Activated CD8-positive, alpha-beta T cell treated with anti-CD3 and anti-CD28 coated beads for 36 hours (primary cell): ENCODE measurements at places on chromosomes 1 and 21.

- DNase-seq: no peak
These were observed 4.1 kb downstream of the PYCR2 start for GRCh38 chr1:225919906-225920305.

DNA sequence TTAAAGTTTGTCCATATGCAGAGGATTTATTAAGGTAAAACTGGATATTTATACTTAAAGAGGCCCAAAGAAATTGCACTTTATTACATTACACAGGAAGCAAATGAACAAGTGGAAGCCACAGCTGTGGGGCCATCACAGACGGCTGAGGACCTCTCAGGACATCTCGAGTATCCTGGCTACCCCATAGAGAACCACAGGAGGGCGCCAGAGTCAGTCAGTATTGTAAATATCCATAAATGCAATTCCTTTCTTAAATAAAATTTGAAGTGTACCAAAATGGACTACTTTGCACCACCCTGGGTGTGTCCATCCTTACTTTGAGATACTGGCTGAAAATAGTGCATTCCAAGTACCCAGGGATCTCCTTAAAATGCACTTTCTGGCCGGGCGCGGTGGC lies 257.2 kb downstream of the MRPL39 start:
- peak; percentile 77 for DNase-seq

GRCh38 chr21:44414291-44415072 lies 40.8 kb upstream of the LRRC3 start:
- no peak for DNase-seq

DNA sequence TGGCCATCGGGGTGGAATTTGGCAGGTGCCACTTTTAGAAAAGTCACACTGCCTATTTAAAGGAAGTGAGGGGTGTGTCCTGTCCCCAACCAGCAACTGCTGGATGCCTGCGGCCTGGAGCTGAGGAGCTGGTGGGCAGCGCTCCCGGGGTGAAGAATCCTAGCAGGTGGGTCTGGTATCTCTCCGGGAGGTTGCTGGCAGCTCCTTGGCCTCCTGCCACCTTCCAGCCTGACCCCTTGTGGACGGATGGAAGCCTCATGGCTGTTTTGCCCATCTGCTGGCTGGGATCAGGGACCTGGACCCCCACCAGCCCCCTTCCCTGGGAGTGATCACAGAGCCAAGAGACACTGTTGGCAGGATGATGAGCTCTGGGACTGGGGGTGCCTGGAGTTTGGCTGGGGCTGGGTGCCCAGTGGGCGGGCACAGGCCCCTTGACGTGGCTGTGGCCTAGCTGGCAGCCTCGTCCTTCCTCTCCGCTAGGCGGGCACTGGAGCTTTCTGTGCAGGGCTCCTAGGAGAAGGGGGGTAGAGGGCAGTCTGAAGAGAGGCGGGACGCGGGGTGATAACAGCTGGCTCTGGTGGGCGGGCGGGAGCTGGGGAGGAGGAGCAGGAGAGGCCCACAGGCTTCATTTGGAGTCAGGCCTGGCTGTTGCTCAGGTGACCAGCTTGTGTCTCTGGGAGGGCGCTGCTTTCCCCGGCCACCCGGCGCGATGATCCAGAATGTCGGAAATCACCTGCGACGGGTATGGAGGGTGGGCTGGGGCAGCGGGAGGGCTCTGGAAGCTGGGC lies at the start of gene ACOT11:
Gene ACOT11 (plus strand): TSS at position 628 of the 788 bp plus-strand sequence. CDS start 82 bp downstream, at position 710.
- no peak for DNase-seq

DNA sequence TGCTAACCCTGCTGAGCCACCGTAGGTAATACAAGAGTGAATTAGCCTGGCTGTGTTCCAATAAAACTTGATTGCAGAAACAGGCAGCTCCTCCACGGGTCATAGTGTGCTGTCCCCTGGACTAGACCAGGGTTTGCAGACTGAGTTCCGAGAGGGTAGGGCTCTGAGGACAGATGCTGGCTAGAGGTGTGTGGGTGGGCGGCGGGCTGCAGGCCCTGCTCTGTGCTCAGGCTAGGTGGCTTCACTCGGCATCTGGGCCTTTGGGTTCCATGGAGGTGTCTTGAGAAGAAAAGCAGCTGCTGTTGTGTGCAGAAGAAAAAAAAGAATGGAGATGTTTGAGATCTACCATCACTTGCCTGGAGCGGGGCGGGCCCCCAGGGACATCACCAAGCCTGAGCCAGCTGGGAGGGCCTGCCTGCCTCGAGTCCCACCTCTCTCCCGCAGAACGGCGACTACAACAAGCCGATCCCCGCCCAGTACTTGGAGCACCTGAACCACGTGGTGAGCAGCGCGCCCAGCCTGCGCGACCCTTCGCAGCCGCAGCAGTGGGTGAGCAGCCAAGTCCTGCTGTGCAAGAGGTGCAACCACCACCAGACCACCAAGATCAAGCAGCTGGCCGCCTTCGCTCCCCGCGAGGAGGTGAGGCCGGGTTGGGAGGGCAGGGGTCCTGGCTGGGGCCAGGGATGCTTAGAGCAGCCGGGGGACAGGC lies 7.9 kb downstream of the TMEM201 start:
- no peak for DNase-seq

DNA sequence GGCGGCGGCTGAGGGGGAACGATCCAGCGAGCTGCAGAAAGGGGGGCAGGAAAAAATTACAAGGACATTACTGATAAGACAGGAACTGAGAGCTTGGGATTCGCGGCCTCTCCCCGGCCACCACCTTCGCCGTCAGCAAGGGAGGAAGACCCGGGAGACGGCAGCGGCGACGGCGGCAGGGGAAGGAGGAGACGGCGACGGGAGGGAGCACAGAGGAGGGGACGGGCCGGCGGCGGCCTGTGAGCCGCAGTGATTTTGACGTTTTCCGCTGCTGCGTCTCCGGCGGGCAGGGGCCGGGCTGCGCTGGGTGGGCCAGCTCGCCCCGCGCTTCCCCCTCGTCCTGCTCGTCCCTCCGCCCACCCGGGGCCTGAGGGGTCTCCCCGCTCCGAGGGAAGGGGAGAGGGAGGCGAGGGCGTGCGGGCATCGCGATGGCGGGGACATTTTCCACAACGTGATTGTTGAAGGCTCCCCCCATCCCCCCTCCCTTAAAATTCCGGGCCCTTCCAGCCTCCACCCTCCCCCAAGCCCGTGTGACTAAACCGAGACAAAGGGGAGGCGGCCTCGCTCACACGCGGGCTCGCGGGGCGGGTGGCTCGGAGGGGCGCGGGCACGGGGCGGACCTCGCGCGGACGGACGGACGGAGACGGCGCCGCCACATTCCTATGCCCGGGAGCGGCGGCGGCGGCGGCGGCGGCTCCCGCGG lies 407 bp downstream of the CAMSAP2 start:
- peak; percentile 50 for DNase-seq
